ENCODE measurements at places on chromosomes 1 and 21.

GRCh38 chr1:89576013-89576412 lies 51.4 kb downstream of the LRRC8B start:
- no peak for DNase-seq

DNA sequence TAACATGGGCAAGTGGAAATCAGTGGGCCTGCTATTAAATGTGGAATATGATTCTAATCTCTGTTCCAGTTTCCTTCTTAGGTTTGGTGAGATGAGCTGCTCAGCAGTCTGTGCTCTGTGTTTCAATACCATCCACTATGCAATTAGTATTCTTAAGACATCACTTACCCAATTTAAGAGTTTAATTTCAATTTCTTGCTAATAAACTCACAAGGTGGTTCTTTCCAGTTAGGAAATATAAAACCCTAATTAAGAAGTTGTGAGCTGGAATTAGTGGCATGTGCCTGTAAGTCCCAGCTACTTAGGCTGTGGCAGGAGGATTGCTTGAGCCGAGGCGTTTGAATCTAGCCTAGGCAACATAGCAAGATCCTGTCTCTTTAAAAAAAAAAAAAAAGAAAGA lies 51.7 kb downstream of the MPZL1 start:
- DNase-seq, result no peak

- peak; percentile 51 for DNase-seq
These were observed 1.3 kb upstream of the KCNN3 start for GRCh38 chr1:154871374-154871773.

GRCh38 chr1:167430134-167430848 lies 88.0 kb downstream of the CD247 start:
- DNase-seq, result peak; percentile 75

DNA sequence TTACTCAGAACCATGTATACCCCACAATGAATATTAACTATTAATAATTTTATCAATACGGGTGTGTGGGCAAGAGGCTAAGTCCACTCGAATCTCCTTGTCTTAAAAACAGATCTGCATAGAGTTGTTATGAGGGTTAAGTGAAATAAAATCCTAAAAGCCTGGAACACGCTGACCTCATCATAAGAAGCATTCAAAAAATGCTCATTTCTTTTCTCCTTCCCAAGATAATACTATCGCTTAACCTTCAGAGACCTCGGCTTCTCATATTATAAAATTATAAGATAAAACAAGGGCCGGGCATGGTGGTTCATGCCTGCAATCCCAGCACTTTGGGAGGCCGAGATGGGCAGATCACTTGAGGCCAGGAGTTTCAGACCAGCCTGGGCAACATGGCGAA lies 35.1 kb downstream of the LPAR3 start:
- DNase-seq, result no peak

- DNase-seq, result no peak
These were observed 58.1 kb downstream of the LHX4 start for GRCh38 chr1:180287988-180288705.

DNA sequence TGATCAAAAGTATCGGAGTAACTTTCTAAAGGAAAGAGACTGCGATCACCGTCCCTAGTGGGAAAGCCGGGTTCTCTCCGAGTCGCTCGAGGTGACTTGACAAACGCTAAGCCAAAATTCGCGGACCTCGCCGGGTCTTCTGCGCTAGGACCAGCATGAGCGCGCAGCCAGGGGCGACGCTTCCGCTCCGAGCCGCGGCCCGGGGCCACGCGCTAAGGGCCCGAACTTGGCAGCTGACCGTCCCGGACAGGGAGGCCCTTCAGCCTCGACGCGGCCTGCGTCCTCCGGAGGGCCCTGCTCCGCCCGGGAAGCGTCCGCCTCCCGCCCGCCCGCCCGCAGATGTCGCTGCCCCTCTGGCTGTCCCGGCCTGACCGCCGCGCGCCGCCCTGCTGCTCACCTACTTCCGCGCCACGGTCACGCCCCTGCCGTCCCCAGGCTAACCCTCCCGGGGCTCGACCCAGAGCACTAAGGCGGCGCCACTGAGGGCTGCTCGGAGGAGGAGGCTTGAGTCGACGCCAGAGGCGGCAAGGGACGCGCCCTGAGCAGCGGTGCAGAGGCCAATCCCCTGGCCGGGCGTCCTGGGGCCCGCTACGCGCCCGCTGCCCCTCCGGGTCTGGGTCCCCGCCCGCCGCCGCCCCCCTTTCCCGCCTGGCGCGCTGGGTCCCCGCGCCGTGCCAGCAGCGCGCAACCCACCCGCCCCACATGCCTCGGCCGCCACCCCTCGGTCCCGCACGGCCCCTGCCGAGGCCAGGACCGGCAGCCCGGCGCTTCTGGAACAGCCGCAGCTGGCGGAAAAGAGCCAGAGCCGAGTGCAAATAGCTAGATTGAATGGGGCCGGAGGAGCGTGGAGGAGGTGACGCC lies 896 bp upstream of the DUSP10 start:
- DNase-seq, result peak; percentile 82

GRCh38 chr1:31745946-31746670 lies 18.0 kb downstream of the ADGRB2 start:
- peak; percentile 66 for DNase-seq

DNA sequence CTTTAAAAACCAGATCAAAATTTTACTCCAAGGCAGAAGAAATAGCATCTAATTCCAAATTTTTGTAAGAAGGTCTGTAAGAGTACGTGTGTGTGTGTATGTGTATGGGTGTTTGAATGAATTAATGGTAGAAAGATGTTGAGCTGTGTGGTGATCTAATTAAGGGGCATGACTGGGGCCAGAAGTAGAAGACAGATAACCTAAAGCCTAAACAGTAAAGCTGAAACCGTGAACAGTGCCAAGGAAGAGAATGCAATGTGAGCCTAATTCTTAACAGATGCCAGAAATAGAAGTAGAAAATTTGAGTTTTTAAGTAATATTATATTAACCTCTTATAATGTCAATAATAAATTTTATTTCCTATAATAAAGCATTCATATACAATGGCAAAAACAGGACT lies 38.2 kb downstream of the BRINP3 start:
- no peak for DNase-seq

- no peak for DNase-seq
These were observed 145.0 kb upstream of the C21orf91 start for GRCh38 chr21:17964199-17964598.

DNA sequence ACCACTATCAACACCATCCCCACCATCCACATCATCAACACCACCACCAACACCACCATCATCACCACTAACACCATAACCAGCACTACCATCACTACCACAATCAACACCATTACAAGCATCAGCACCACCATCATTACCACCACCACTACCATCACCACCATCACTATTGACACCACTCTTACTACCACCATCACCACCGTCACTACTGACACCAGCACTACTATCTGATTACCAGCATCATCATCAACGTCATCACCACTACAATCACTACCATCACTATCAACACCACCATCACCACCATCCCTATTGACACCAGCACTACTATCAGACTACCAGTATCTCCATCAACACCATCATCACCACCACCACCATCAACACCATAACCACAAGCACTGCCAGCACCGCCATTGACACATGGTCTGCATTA lies 106.1 kb upstream of the RUNX3 start:
- DNase-seq, result no peak

DNA sequence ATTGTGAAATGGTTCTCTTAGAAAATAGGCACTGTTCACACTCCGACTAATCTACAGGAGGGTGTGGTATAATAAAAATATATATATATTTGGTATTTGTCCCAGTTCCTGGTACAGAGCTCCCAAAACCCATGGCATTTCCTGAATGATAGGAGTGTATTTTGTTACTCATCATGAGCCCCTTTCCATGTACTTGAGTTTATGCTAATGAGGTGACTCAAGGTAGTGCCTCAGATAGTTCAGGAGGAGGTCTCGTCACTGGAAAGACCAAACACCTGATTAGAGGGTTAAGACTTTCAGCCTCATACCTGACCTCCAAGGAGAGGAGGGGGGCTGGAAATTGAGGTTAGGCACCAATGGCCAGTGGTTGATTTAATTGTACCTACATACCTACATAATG lies 57.9 kb downstream of the TTC3 start:
- DNase-seq, result no peak

GRCh38 chr1:16233431-16233830 lies 3.6 kb downstream of the CPLANE2 start:
- no peak for DNase-seq

GRCh38 chr21:26846036-26846931 lies 1.1 kb upstream of the ADAMTS1 start:
- DNase-seq, result peak; percentile 69

- no peak for DNase-seq
These were observed 720.4 kb upstream of the ADGRL4 start for GRCh38 chr1:79726911-79727310.

GRCh38 chr1:199172171-199173124 lies 533.6 kb downstream of the PTPRC start:
- no peak for DNase-seq

Measured in H7 (cell line).